ENCODE measurements at places on chromosomes 5 and 9. TPM values are rescaled to one million over a fixed set of nuclear protein-coding genes. Genes with fewer than 3 reads are reported as not detected.

DNA sequence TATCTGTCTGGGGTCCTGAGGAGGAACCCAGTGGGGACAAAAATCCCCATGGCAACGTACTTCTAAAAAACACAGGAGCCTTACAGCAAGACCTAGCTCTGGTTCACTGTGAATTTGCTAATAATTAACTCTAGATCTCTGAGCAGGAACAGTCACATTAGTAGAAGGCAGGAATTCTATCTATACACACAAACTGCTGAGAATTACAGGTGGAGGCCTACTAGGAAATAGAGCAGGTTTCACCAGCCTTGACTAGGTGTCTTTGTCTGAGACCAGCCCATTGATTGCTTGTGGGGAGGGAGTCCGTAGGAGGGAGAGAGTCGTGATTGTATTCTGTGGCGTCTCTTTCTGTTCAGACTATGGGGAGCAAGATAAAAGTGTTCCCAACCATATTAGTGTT is 44.8 kb downstream of the PRLR start:
- DNase-seq = no peak

The SCGB3A1 gene
- not detected for polyA plus RNA-seq

DNA sequence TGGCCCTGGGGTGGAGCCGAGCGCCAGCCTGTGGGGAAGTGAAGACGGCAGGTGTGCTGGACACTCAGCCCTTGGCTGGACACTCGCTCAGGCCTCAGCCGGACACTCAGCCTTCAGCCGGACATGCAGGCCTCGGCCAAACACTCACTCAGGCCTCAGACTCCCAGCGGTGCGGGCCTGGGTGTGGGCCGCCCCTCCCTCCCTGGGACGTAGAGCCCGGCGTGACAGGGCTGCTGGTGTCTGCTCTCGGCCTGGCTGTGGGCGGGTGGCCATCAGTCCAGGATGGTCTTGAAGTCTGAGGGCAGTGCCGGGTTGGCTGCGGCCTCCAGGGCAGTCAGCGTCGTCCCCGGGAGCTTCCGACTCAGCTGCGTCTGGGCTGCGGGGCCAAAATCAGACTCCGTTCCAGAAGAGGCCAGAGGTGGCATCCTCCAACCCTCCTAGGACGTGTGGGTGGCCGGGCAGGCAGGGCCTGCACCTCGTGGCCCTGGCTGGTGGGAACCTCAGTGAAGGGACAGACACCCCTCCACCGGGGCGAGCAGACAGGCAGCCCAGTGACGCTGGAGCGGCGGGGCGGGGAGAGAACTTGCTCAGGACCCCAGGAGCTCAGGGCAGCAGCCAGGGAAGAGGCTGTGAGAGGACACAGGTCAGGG is 28.4 kb downstream of the SLC6A18 start:
- DNase-seq = no peak

DNA sequence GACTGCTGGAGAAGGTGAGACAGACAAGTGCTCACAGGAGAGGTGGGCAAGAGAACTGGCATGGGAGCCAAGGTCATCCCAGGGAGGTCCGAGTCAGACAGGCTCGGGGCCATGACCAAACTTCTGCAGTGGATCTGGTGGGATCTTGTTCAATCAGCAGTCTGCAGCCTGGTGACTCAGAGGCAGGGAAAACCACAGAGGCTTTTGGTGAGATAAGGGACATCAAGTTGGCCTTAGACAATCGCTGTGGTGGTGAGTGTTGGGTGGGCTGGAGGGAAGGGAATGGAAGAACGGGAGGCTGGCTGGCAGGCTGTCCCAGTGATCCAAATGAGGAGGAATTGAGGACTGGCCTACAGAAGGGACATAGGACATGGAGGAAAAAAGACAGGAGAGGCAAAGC is 123.8 kb downstream of the TMEM174 start:
- no peak for DNase-seq

- DNase-seq = no peak
These were observed 721 bp downstream of the GIN1 start for GRCh38 chr5:103119070-103119764.

The ZDHHC11B gene
- polyA plus RNA-seq = not detected

GRCh38 chr9:89600831-89601230 is 4.0 kb upstream of the GADD45G start:
- no peak for DNase-seq

The FCN2 gene
- not detected for polyA plus RNA-seq

- no peak for DNase-seq
These were observed 127.8 kb upstream of the GPR151 start for GRCh38 chr5:146643776-146644175.

- DNase-seq = no peak
These were observed 964.9 kb downstream of the MAT2B start for GRCh38 chr5:164470312-164470711.

The HAPLN1 gene
- not detected for polyA plus RNA-seq

- DNase-seq = no peak
These were observed 535.2 kb downstream of the IRX1 start for GRCh38 chr5:4130819-4131218.

GRCh38 chr5:59267033-59267432 is 626.5 kb downstream of the PDE4D start:
- no peak for DNase-seq

DNA sequence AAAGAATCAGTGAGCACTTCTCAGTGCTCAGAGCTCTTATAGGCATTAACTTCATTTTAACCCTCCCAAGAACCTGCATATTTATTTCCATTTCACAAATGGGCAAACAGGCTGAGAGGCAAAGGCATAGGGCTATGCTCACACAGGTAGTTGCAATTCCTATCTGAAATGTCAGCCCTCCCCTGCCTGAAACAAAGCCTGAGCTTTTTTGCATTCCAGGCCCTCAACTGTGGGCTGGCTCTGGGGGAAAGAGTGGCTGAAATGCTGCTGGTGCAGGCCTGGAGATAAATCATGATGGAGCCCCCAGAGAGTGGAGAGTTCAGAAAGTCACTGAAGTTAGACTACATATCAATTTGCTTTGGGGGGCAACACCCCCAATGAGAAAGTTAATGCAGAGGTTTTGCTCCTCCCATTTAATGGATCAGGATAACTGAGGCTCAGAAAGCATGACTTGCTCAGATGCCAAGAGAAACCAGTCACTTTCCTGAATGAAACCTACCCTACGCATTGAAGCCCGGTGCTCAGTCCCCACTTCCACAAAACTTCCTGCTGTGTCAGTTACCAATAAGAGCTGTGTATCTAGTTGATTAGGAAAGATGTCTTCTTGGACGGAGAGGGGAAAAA is 5.6 kb downstream of the DRD1 start:
- DNase-seq = no peak

DNA sequence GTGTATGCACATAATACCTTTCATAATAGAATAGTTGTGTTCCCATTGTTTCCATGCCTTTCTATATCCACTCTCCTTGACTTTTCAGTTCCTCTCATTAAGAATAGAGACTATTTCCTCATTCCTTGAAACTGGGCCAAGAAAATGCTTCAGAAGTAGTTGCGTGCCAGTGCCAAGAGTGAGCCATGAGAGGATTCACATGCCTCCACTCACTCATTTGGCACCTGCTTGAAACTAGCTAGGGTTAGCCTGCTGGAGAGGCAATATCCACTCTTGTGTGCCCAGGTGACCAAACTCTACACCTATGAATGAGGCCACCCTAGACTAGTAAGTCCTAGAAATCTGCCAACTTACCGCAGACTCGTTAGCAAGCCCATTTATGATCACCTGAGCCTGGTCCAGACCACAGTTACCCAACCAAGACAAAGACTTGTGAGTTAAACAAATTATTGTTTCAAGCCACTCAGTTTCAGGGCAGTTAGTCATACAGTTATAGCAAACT is 276.3 kb downstream of the EPB41L4A start:
- no peak for DNase-seq

GRCh38 chr9:126722252-126722921 is 82.5 kb upstream of the ZBTB43 start:
- DNase-seq = no peak
